Naive thymus-derived CD4-positive, alpha-beta T cell (primary cell): ENCODE measurements at places on chromosomes 3 and 15. TPM values are rescaled to one million over a fixed set of nuclear protein-coding genes. Genes with fewer than 3 reads are reported as not detected.

- no peak for DNase-seq
Observed at GRCh38 chr15:69951898-69952555, 145.7 kb downstream of the TLE3 start.

DNA sequence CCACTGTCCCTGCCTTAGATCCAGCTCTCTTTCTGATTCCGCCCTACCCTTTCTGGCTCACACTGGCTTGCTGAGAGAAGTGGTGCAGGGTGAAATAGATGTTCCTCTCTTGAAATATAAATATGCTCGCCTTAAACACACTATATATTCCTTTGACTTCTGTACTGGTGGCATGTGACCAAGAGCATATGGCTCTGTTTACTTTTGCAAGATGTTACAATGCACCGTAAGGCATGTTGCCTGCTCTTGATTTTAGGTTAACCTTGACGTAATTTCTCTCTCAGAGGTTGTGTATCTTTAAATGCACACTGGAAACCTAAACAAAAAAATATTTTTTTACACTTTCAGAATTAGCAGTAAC is 749 bp downstream of the RSRC1 start:
- no peak for DNase-seq

Gene GABRA5
- not detected for polyA plus RNA-seq

GRCh38 chr15:99101501-99101900 is 3.4 kb upstream of the SYNM start:
- no peak for DNase-seq

DNA sequence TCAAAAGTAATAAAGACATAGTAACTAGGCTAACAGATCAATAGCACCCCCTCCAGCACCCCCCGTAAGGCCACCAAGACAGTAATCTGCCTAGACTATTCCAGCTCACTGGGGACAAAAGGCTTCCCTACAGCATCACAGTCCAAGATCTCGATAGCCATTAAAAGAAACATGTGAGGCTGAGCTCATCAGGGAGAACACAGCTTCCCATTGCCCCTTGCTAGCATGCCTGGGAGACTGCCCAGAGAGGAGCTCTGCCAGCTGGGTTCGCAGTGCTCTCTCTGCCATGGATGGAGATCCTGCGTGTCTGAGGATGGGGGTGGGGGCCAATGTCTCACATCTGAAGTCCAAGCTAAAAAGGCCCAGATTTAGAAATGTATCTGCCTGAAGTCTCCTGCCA is 17.8 kb downstream of the LRIG1 start:
- no peak for DNase-seq

GRCh38 chr3:174342941-174343501 is 516.1 kb upstream of the NAALADL2 start:
- no peak for DNase-seq

DNA sequence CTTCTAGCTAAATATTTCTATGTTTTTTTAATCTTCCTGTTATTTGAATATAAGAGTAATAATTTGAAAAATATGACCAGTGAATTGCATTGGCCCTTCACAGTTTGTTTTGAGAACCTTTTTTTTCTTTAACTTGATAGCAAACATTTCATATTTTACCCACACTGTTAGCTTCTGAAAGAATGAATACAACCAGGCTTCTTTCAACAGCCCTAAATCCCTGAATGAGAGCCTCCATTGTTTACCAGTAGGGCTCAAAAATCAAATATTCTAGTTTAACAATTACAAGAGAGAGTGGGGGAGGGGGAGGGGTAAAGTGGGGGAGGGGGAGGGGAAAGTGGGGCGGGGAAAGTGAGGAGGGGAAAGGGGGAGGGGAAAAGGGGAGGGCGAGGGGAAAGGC is 14.5 kb upstream of the TOP2B start:
- no peak for DNase-seq

GRCh38 chr15:75232252-75232813 is 25.8 kb upstream of the GOLGA6C start:
- DNase-seq = no peak

DNA sequence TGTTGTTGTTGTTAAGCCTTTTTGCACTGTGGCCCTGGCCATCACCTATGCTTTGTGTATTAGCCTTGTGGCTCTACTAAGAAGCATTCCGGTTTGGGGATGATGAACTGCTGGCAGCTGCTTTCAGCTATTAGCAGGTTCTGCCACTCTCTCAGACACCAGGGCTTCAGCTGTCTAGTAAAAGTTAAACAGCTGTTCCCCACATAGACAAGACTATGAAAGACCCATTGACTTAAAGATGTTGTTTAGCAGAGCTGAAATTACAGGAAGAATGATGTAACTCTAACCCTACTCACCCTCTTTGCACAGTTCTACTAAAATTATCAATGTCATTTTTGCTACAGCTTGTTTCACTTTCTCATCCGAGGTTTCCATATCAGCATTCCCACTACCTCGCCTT is 131.2 kb upstream of the CGNL1 start:
- no peak for DNase-seq

- DNase-seq = no peak
Observed at GRCh38 chr15:48798319-48798718, 12.6 kb downstream of the CEP152 start.

Gene GOLGA6L10
- 0.62 TPM for polyA plus RNA-seq

Gene HTR3E
- polyA plus RNA-seq = not detected

DNA sequence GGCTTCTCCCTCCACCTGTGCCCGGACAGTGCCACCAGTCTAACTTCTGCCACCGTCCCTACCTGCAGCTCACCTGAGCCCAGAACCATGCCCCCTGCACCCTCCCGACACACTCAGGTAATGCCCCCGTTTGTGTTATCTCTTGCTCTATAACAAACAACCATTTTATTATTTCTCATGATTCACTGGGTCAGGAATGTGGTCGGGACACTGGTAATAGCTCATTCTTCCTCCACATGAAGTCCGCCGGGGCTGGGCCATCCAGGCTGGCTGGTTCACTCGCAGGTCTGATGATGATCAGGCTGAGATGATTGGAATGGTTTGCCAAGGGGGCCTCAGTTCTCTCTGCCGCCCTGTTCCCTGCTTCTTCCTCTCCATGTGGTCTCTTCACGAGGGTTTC is 20.3 kb upstream of the NR2E3 start:
- DNase-seq = no peak

Gene MITF
- not detected for polyA plus RNA-seq

GRCh38 chr3:171390051-171390941 is 69.9 kb downstream of the TNIK start:
- no peak for DNase-seq

GRCh38 chr3:116153174-116153573 is 292.1 kb downstream of the LSAMP start:
- DNase-seq = no peak

Gene C3orf22
- polyA plus RNA-seq = not detected

DNA sequence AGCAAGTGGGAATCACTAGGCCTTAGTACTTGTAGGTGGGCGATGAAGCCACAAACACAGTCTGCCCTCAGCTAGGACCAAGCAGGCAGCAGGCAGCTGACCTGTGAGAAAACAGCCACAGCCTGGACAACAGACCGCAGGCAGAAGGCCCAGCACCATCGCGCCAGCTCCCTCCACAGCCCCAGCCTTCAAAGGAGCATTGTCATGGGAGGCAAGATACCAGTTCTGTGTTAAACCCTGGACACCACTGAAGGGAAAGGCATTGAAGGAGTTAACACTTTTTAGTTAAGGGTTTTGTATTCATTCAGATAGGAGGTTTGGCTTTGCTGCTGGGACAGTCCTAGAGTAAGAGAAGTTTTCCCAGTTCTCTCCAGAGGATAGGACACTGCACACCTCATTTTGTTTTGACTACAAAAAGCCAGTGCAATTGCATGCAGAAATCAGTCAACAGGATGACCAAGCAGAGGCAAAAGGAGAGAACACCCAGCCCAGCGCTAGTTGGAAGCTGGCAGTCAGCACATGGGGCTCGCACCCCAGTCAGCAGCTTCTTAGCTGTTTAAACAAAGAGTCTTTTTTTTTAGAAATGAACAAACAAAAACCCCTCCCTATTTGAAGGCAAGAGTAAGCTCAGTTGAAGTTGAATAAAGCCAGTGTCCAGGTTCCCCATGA is 286.1 kb upstream of the TPM1 start:
- DNase-seq = no peak

GRCh38 chr3:49519916-49520385 is 34.3 kb upstream of the BSN start:
- DNase-seq = no peak

GRCh38 chr15:99902248-99902928 is 169.2 kb upstream of the LYSMD4 start:
- no peak for DNase-seq

Gene ZNF860
- not detected for polyA plus RNA-seq

Gene TLR9
- not detected for polyA plus RNA-seq

DNA sequence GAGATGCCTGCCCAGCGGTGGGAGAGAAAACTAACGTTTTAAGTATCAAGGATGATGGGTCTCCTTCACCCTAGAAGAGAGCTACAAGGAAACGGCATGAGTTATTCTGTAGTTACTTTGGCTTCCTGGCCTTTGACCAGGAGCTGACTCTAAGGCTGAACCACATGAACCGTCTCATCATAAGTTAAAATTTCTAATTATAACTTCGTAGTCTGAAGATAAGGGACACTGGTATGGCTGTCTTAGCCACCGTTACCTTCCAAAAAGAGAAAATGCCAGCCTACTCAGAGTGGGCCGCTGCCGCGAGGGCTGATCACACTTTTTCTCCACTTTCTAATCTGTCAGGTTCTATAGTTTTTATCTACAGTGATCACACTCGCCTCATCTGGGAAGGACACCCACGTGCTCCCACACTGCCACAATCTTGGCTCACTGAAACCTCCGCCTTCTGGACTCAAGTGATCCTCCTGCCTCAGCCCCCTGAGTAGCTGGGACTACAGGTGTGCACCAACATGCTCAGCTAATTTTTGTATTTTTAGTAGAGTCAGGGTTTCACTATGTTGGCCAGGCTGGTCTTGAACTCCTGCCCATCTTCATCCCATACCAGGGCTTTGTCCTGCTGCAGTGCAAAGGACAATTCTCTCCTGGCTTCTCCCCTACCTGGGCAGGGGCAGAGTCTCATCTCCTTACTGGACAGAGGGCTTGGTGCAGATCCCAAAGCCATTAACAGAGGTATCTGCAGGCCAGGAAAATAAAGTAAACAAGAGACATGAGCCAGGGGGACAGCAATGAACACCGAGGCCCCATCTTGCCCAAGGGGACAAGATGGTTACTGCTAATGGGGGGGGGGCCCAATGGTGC is 73.4 kb downstream of the RFTN1 start:
- no peak for DNase-seq

Gene HAPLN3
- polyA plus RNA-seq = 37.1 TPM

DNA sequence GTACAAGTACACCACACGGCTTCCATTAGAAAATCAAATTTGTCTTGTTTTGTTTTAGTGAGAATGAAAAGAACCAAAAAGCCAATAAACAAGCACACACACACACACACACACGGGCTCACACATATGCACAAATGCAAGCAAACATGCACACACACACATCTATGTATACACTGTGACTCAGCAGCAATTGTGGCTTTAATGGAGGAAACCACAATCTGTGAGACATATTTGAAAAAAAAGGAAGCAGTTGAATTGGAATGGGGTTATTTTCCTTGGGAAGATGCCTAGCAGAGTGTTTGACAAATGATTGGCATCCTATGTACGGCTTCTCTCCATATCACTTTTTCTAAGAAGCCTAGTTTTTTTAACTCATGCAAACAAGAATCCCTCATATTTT is 201.1 kb upstream of the ARRDC4 start:
- DNase-seq = no peak

DNA sequence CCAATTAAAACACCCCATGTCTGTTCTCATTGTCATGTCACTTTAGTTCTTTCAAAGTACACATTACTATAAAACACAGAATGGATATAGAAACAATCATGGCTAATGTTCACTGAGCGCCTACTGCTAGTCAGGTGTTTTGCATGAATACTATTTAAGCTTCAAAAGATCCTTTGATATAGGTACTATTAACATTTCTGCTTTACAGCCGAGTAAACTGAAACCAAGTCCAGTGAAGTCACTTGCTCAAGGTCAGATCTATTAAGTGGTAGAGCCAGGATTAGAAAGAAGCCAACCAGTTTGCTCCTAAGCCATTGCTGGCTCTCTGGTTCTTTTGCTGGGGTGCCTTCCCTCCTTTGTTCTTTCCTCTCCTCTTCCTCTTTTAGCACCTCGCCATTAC is 32.4 kb upstream of the NMNAT3 start:
- no peak for DNase-seq

- no peak for DNase-seq
Observed at GRCh38 chr3:15470261-15470660, 42.9 kb downstream of the EAF1 start.

- DNase-seq = no peak
Observed at GRCh38 chr15:25879438-25879837, 16.3 kb upstream of the ATP10A start.

DNA sequence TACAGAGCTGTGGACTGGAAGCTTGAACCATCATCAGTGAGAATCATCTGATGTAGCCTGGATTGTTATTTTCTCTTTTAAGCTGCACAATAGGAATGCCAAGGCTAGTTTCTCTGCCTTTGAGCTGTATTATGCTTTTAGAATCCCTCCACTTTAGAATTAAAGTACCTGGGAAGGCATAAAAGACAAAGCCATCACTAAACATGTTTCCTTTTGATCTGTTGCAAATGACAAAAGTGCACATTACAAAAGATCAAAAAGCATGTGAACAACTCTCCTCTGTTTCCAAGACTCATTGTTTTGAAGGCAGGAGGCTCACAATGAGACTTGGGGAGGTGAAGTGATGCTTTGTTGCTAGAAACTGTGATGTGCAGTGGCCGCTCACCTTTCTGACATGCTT is 51.8 kb downstream of the LARS2 start:
- no peak for DNase-seq

Gene SLC12A1
- polyA plus RNA-seq = not detected

DNA sequence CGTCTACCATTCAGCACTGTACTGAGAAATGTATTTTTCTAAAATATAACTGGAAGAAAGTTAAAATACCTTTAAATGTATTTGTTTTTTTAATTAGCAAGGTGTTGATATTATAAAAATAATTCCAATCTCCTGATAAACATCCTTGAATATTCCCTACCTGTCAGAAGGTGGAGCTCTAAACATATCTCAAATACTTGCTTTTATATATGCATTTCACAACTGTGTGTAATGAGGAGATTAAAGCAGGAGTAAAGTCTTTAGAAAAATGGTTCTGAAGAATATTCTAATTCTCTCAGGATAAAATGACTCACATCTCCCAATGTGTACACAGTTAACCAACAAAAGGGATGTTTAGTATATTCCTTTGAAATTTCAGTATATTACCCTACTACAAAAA is 422.7 kb downstream of the PLCL2 start:
- no peak for DNase-seq

DNA sequence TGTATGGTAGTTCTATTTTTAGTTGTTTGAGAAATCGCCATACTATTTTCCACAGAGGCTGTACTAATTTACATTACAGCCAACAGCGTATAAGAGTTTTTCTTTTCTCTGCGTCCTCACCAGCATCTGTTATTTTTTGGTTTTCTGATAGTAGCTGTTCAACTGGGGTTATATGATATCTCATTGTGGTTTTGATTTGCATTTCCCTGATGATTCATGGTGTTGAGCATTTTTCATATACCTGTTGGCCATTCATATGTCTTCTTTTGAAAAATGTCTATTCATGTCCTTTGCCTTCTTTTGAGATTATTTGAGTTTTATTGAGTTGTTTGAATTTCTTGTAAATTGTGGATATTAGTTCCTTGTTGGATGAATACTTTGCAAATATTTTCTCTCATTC is 114.6 kb downstream of the LRRK1 start:
- no peak for DNase-seq

- no peak for DNase-seq
Observed at GRCh38 chr3:9399746-9400145, 2.3 kb downstream of the SETD5 start.

Gene NMD3
- polyA plus RNA-seq = 39.8 TPM

GRCh38 chr3:139521144-139521543 is 18.4 kb downstream of the RBP1 start:
- DNase-seq = no peak

Gene CALML4
- 0.29 TPM for polyA plus RNA-seq

GRCh38 chr15:74937272-74937589 is 642 bp downstream of the COX5A start:
- no peak for DNase-seq
